ENCODE measurements at places on chromosomes 3 and 15.

DNA sequence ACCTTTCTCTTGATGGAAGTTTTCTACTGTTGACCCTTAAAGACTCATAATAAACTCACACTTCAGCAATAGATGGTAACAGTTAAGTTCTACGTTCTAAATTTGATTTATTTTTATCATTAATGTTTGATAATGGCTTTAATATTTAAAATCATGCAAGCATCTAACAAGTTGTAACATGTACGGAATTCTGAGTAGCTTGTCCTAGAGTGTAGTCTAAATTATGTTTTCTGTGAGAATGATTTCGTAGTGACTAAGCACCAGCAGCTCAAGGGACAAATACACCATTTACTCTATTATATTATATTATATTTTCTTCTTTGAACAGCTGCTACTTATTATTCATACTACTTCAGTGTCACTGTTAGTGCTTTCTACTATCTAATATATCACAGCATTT, 345.6 kb downstream of the NLGN1 start:
- no peaks in the 10 kb centered on the region for H3K27me3 ChIP-seq
- no peaks in the 10 kb centered on the region for H3K36me3 ChIP-seq
- no peak overlapping the region for H3K4me3 ChIP-seq

DNA sequence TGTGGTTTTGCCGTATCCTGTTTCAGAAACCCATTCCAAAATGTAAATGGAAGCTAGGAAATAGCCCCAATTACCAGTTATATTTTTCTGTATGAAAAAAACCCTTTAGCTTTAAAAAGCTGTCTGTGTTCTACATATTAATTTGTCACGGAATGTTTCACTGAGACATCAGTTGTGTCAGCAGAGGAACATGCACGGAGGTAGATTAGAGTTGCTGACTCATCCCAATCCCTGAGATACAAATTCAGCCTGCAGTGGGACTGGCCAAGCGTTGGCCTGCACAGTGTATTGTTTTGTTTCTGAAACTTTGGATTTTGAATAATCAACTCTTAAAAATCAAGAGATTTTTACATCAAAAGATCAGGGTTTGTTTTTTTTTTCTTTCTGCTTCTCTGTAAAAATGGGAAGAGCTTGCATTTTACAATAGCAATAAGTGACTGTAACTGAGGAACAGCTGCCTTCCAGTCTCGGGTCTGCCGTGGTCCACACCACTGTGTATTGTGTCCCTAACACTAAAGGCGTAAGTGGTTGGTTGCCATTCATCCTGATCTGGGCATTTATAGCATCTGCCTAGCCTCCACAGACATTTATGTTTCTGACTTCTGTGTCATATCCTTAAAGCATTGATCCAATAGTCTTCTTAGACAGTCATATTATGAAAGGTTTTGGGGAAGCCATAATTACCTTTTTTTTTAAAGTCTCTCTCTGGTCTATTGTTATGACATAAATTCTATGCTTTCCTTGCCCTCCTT, 218.1 kb downstream of the ADAMTSL3 start:
- no peaks in the 10 kb centered on the region for H3K4me1 ChIP-seq
- H3K27me3 ChIP-seq, result peaks cover 4% of the 10 kb centered on the region
- H3K36me3 ChIP-seq, result no peaks in the 10 kb centered on the region
- H3K4me3 ChIP-seq, result no peak overlapping the region

DNA sequence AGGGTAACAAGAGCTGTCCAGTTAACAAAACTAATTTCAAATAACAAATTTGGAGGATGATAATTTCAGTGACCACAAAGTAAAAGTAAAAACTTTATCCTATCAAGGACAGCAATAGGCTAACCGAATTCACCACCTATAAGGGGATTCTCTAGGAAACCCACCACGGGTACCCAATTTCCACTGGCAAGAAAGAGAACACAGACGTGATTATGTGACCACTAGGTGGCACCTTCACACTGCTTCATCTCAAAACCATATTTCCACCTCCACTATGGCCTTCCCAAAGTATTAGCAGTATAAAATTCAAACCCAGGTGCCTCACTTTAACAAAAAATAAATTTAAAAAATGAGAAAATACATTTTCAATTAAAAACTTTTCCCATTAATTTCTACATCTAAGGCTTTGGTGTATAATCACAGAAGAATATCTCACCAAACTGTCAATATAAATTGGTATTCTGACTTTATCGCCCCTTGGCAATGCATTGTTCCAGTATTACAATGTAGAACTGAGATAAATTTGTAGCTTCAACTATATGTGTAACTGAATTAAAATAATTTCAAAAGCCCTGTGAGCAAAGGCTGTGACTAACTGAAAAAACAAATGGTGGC, 96.5 kb downstream of the FSIP1 start:
- peak; percentile 77 for DNase-seq
- no peaks in the 10 kb centered on the region for H3K4me1 ChIP-seq
- no peak overlapping the region for H3K27ac ChIP-seq

- H3K4me3 ChIP-seq, result no peak overlapping the region
- H3K27me3 ChIP-seq, result no peaks in the 10 kb centered on the region
- no peak for DNase-seq
- no peak overlapping the region for H3K27ac ChIP-seq
These were observed 97.2 kb upstream of the TMCO5A start for GRCh38 chr15:37837276-37837675.

- H3K4me1 ChIP-seq, result no peaks in the 10 kb centered on the region
- no peaks in the 10 kb centered on the region for H3K27me3 ChIP-seq
- no peak for DNase-seq
- no peak overlapping the region for H3K27ac ChIP-seq
These were observed 275.0 kb downstream of the NFKBIZ start for GRCh38 chr3:102124282-102124681.

Data from endodermal cell (in vitro differentiated cells).